ENCODE measurements at places on chromosomes 4 and X.

- DNase-seq: no peak
These were observed 21.8 kb upstream of the TNIP3 start for GRCh38 chr4:121185960-121186359.

- no peak for DNase-seq
These were observed 18.5 kb downstream of the AMELX start for GRCh38 chrX:11311706-11312105.

- no peak for DNase-seq
These were observed 56.9 kb upstream of the PRPS1 start for GRCh38 chrX:107571296-107571998.

DNA sequence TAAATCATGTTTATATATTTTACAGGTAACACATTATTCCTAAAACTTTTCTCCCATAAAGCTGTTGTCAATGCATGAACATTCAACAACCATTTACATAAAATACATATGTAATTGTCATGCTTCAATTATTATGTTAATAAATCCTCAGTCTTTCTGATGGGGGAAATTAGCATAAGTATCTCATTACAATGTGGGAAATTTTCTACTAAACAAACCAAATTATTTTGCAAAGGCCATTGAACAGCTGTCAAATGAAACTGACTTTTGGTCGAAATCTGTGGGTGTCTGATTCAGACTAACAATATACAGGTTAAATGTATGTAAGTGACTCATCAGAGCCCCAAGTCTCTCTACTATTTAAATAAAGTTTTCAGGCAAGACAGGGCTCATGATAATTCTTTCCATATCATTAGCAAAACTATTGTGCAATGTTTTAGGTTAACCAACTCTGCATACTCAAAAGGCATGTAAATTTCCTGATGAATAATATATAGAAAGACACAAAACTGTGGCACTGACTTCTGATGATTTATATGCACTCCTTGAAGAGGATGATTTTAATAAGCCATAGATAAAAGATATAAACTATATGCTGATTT, 795.3 kb upstream of the AADAT start:
- DNase-seq: no peak

GRCh38 chr4:175971388-175972179, 94.1 kb upstream of the WDR17 start:
- DNase-seq: no peak

DNA sequence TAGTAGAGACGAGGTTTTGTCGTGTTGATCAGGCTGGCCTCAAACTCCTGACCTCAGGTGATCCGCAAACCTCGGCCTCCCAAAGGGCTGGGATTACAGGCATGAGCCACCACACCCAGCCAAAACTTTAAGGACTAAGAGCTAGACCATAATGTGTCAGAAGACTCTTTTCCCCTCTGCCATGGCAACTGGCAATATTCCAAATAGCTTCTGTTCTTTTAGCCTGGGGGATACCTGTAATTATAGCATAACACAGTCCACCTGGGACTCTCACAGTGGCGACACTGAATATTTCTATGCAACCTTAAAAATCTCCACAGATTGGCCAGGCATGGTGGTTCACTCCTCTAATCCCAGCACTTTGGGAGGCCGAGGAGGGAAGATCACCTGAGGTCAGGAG, 45.5 kb upstream of the RBM47 start:
- no peak for DNase-seq

DNA sequence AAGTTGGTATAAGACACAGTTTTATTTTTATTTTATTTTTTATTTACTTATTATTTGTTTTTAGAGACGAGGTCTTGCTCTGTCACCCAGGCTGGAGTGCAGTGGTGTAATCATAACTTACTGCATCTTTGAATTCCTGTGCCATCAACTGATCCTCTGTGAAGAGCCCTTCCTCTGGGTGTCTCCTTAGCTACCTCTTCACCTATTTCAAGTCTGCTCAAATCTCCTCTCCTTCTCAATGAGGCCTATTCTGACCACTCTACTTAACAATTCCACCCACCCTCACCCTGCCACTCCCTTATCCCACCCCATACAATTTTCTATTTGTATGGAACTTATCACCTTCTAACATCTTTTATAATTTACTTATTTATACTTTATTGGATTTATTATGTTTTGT, 183.4 kb downstream of the PPP3CA start:
- no peak for DNase-seq

- no peak for DNase-seq
These were observed 20.2 kb downstream of the EPGN start for GRCh38 chr4:74328501-74328900.

GRCh38 chr4:74415602-74416300, 29.2 kb upstream of the AREG start:
- no peak for DNase-seq

- DNase-seq: no peak
These were observed 930 bp downstream of the ZNF718 start for GRCh38 chr4:125091-125771.

GRCh38 chr4:83431200-83431599, 24.4 kb downstream of the HELQ start:
- DNase-seq: no peak

- no peak for DNase-seq
These were observed 405 bp upstream of the ZAR1 start for GRCh38 chr4:48489683-48490011.

GRCh38 chrX:41664375-41664901, 24.3 kb upstream of the GPR34 start:
- DNase-seq: no peak

GRCh38 chr4:67566335-67566734, 7.8 kb downstream of the STAP1 start:
- DNase-seq: no peak

GRCh38 chrX:117196481-117196880, 733.7 kb upstream of the CT83 start:
- no peak for DNase-seq

- DNase-seq: peak; percentile 88
These were observed 71.7 kb upstream of the BCOR start for GRCh38 chrX:40169193-40170101.

DNA sequence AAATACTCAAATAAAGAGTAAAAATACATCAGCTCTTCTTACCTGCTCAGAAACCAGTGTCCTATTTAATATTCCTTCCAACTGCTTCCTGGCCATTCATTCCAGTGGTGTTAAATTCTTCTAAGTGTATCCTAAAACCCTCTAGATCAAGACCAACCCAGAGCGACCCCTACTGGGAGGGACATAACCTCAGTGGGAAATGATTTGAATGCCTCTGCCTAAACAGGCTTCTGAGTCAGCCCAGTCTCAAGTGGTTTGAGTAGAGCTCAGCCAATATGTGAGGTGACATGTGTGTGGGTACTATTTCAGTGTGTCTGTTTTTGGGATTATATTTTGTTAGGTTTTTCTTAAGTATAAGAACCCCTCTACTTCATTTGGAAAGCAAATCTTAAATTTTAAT, 133.6 kb upstream of the ARHGEF9 start:
- no peak for DNase-seq

- DNase-seq: no peak
These were observed 446.9 kb downstream of the GRXCR1 start for GRCh38 chr4:43339435-43339834.

- DNase-seq: no peak
These were observed 341.1 kb downstream of the IL15 start for GRCh38 chr4:141977433-141977832.

DNA sequence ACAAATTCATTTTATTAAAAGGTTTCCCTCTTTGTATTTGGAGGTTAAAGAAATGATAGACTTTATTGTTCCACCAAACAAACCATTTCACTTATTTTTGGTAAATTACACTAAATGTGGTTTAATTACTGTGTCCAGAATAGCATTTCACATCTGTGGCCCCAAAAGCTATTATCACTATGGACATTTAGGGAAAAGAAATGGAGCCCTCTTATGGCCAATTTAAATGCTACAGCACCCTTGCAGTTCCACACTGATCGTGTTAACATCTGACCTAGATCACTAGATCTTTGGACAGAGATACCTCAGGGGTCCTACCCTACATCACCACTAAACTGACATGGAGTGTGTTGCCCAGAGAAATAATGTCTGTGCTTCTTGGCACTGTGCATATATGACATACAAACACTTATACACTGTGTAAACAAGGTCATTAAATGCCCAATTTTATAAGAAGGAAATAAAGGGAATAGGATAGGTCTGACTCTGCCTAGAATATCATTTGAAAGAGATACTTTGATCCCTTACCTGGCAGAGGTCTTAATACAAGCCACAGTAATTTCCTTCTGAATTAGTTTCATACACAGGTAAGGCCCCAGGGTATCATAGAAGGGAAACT, 163.9 kb downstream of the KDR start:
- DNase-seq: no peak

DNA sequence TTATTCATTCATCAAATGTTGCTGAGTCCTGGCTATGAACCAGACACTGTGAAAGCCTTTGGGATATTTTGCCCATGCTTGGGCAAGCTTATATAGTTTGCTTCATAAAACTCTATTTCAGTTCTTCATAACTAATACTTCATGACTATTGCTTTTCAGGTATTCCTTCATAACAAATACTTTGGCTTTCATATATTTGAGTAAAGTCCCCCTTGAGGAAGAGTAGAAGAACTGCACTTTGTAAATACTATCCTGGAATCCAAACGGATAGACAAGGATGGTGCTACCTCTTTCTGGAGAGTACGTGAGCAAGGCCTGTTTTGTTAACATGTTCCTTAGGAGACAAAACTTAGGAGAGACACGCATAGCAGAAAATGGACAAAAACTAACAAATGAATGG, 1.7 kb upstream of the AFP start:
- no peak for DNase-seq

Measured in NCI-H1694 (cell line).